ENCODE measurements at places on chromosomes 7 and 10. TPM values are rescaled to one million over a fixed set of nuclear protein-coding genes. Genes with fewer than 3 reads are reported as not detected.

The LRRTM3 gene
- 5.0 TPM for polyA plus RNA-seq

The CPVL gene
- 51.6 TPM for polyA plus RNA-seq

The EPHA1 gene
- polyA plus RNA-seq, result 18.9 TPM

The MAP3K8 gene
- 10.9 TPM for polyA plus RNA-seq

The PIP gene
- not detected for polyA plus RNA-seq

GRCh38 chr7:27088002-27088922, 7.5 kb downstream of the HOXA1 start:
- DNase-seq, result no peak

GRCh38 chr7:12731214-12731656, 43.8 kb downstream of the ARL4A start:
- DNase-seq, result no peak

DNA sequence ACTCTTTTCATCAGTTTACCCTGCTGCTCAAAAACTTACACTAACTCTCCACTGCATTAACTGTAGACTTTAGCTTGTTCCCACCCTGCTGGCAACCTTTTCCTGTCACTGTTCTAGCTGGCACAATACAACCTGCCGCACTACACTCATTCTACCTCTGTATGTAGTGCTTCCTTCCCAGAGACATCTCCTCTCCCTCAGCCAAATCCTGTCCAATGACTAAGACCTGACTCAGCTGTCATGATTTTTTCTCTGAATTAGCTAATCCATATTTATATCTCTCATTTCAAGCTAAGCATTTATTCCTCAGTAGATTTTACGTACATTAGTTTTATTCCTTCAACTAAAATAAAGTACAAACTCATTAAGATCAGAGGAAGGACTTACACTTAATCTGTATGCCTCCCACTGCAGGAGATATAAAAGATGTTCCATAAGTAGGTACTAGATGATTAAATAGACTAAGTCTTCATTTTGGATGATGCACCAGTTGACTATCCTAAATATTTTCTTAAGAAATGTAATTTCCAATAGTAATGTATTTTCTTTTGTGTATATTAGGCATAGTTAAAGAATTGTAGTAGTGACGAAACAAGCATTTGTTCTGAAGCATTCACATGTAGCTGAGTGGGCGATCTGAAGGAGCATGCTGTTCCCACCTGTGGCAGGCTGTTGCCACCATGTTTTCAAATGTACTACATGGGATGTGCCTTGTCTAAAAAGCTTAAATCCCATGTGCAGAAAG, 189.1 kb downstream of the SKAP2 start:
- DNase-seq, result no peak

GRCh38 chr10:71382757-71383156, 14.0 kb upstream of the CDH23 start:
- DNase-seq, result no peak

All from renal cortex interstitium (tissue), 15 donors.